Activated T-helper 17 cell treated with anti-CD3 and anti-CD28 coated beads, Interleukin-2, amount 50 U/mL, for 72 hours (primary cell): ENCODE measurements at places on chromosomes 12 and 14. TPM values are rescaled to one million over a fixed set of nuclear protein-coding genes. Genes with fewer than 3 reads are reported as not detected.
A peak's percentile ranks its signal among the peaks of the same experiment; 100 is the strongest.

DNA sequence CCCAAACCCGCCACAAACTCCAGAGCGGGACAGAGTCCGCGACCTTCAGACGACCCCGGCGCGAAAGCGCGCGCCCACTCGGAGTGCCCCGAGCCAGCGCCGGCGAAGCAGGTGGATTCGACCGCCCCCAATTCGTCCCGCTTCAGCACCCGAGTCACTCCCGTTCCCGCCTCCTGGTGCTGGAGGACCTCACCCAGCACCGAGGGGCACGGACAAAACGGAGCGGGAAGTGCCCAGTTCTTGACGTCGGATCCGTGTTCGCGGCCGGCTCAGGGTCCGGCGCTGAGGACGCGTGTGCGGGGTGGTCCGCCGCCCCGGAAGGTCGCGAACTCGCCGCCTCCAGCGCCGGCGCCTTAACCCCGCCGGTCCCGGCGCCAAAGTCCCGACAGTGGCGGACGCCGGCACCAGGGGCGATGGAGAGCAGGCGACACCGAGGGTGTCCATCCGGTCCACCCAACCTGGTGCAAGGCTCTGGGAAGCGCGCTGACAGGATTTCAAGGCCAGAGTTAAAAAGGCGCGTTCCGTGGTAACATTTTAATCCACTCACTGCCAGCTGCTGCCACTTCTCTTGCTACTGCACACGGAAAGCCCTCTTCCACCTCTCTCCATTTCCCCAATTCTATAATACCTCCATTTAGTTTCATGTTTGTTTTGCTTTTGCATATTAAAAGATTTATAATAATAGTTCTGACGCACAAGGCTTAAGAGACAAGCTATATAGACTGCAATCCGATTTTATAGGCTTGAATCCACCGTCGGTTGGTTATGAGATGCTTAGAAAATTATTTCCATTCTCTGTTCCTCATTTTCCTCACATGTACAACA is 240.0 kb upstream of the CPNE8 start:
- no peaks in the 10 kb centered on the region for H3K4me1 ChIP-seq
- H3K27ac ChIP-seq: no peak overlapping the region
- ATAC-seq: peak; percentile 46
- H3K27me3 ChIP-seq: peaks cover 26% of the 10 kb centered on the region

GRCh38 chr12:530308-530707 is 70.6 kb downstream of the B4GALNT3 start:
- no peak overlapping the region for H3K4me3 ChIP-seq

DNA sequence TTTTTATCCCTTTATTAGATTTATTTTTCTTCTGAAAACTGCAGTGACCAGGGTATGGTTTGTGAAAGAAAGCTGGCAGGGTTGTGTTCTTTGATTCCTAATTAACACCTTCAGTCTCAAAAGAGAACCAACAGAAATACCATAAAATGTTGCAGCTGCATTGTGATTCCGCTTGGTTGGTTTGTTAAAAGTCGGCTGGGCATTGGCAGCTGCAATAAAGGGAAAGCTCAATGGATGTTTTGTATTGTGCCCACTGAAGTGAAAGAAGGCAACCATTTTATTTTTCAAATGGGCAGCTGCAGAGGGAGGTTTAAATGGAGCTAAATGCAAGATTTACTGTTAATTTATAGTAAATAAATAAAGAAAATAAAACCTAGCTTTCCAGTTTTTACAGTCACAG is 16.7 kb downstream of the LGR5 start:
- H3K4me3 ChIP-seq: no peak overlapping the region
- no peak overlapping the region for H3K27ac ChIP-seq
- peaks cover 28% of the 10 kb centered on the region for H3K27me3 ChIP-seq
- no peak for ATAC-seq
- no peaks in the 10 kb centered on the region for H3K4me1 ChIP-seq

DNA sequence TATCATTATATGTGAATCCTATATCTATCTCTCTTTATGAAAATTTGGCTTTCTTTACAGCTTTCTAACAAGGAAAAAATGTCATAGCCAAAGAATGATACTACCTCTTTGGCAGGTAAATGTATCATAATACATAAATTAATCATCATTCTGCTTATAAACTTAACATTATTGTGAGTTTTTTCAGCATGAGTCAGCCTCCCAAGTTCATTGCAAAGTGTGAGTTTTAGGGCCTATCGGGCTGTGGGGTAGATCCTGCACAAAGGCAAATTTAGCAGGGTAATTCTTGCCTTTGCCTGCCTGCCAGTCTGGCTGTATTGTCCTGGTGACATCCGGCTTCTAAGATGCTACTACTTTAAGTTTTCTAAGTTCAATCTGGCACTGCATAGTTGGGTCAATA is 412.6 kb downstream of the MDGA2 start:
- H3K4me1 ChIP-seq: no peaks in the 10 kb centered on the region
- H3K27me3 ChIP-seq: no peaks in the 10 kb centered on the region
- no peak overlapping the region for H3K4me3 ChIP-seq
- H3K36me3 ChIP-seq: no peaks in the 10 kb centered on the region
- no peak for ATAC-seq
- H3K27ac ChIP-seq: no peak overlapping the region

DNA sequence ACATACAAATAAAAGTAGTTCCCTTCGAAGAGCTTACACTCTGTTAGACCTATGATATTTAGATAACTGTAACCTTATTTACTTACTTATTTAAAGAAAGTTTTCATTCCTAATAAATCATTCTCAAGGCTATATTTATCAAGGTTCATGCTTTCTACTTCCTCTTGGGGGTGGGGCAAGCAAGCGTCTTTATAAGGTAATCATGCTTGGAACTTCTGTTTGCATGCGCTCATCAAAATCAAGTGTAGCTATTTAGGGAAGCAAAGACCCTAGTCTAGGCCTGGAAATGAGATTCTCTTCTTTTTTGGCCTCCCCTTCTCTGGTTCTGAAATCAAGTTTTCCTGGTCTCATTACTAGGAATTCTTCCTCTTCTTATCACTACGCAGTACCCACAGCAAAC is 766 bp downstream of the RERG start:
- H3K4me3 ChIP-seq: peak overlapping the region; percentile 61
- H3K27ac ChIP-seq: no peak overlapping the region
- H3K36me3 ChIP-seq: no peaks in the 10 kb centered on the region
- H3K27me3 ChIP-seq: peaks cover 28% of the 10 kb centered on the region

The KRT77 gene
- not detected for total RNA-seq

The ARHGAP9 gene
- total RNA-seq: 131 TPM

The CORO1C gene
- total RNA-seq: 101 TPM
